ENCODE measurements at places on chromosomes 4 and X. TPM values are rescaled to one million over a fixed set of nuclear protein-coding genes. Genes with fewer than 3 reads are reported as not detected.

GRCh38 chr4:38080061-38080974, 120.1 kb downstream of the PTTG2 start:
- DNase-seq = no peak
- H3K4me3 ChIP-seq = no peak overlapping the region
- peaks cover 30% of the 10 kb centered on the region for H3K4me1 ChIP-seq
- H3K36me3 ChIP-seq = peaks cover 17% of the 10 kb centered on the region
- H3K27me3 ChIP-seq = no peaks in the 10 kb centered on the region

The TRO gene
- total RNA-seq = 1.3 TPM

DNA sequence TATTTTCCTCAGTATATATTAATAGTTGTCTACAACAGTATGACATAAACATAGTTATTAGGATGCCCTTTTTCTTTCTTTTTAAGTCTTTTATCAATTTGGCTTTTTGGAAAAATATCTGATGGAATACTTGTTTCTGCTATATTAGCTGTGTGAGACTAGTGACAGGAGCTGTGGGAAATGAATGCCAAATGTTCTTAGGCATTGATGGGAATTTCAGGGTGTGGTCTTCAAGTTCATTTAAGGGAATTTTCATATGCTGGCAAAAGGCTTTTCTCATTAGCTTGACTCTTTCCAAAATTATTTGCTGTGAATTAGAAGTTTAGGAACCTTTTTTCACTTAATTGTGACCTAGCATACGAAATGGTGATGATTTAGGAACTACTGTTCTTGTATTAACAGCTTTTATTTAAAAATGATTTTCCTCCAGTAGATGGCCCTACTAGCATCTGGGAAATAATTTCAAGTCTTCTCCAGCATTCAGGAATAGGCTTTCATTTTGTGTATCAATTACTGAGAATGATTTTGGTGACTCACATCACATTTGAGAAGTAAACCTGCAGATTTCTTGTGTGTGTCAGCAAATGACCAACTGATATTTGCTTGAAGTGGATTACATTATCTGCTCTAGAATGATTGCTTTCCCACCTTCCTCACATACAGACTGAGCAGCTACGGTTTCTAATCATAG, 70.9 kb downstream of the HTT start:
- no peak for DNase-seq
- H3K4me1 ChIP-seq = no peaks in the 10 kb centered on the region
- H3K27me3 ChIP-seq = no peaks in the 10 kb centered on the region
- no peak overlapping the region for H3K4me3 ChIP-seq

DNA sequence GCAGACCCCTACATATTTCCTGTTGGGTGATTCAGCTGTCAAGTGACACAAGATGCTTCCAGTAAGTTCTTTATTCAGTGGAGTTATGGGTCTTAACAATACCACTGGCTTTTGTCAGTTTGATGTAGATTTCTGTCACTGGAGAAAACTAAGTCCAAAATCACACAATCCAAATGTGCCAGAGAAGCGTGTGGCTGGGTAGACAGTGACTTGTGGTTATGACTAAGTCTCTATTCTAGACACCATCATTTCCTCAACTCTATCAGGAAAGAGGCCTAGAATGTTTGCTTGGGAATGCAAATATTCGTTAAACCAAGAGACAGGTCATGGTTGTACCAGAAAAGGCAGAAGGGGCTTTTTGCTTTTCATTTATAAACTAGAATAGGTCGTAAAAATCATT, 54.4 kb upstream of the HS3ST1 start:
- H3K4me1 ChIP-seq = no peaks in the 10 kb centered on the region
- H3K27ac ChIP-seq = no peak overlapping the region
- no peaks in the 10 kb centered on the region for H3K27me3 ChIP-seq

DNA sequence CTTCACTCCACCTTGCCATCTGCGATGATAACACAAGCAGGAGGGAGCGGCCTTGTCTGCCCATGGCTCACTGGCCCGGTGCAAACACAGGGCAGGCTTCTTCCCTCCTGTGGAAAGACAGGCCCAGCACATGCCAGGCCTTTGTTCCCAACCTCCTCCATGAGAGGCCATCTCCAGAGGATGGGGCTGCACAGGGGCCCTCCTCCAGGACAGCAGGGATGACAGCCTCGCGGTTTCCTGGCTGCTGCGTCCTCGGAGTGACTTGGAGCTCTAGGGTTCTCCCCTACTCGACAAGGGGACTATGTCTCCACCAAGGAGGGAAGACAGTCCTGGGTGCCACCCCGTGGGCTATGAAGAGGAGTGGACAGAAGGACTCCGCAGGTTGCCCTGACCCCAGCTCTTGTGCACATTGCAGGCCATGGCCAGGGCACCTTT, 21.8 kb downstream of the RNF212 start:
- H3K27ac ChIP-seq = no peak overlapping the region
- H3K36me3 ChIP-seq = no peaks in the 10 kb centered on the region
- no peak for DNase-seq
- no peaks in the 10 kb centered on the region for H3K4me1 ChIP-seq
- no peak overlapping the region for H3K4me3 ChIP-seq
- no peaks in the 10 kb centered on the region for H3K27me3 ChIP-seq

Measured in activated T-helper 1 cell treated with anti-CD3 and anti-CD28 coated beads, Interleukin-12 subunit alpha, Interleukin-12 subunit beta, Interleukin-2, Interleukin-4 antibody, amounts not matched to agents 30 ng/mL and 10 ng/mL and 1 ng/mL, durations not matched to agents 14 hours and 24 hours and 36 hours (primary cell).